ENCODE measurements at places on chromosomes 4 and X. TPM values are rescaled to one million over a fixed set of nuclear protein-coding genes. Genes with fewer than 3 reads are reported as not detected.

SPP1 gene
- 0.67 TPM for total RNA-seq

DNA sequence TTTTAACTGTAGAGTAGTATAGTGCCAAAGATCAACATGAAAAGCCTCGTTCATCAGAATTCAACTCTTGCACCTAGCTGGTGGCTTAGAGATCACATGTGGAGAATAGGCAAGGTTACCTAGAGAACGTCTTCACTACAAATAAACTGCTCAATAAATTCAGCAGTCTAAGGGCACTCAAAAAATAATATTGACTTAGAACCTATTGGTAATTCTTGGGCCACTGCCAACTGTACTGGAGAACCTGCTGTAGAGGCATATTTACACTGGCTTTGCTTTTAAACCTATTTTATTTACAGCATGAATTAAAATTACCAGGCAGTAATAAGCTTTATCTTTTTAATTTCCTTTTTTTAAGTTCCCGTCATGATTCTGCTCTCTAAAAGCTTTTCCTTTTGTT lies 343.7 kb downstream of the PDHA2 start:
- H3K4me1 ChIP-seq = no peaks in the 10 kb centered on the region
- no peak overlapping the region for H3K4me3 ChIP-seq
- H3K27me3 ChIP-seq = no peaks in the 10 kb centered on the region
- H3K27ac ChIP-seq = no peak overlapping the region
- no peak for DNase-seq
- no peaks in the 10 kb centered on the region for H3K36me3 ChIP-seq

MAGEB10 gene
- total RNA-seq = not detected

GRCh38 chr4:661231-661630 lies 12.8 kb downstream of the ATP5ME start:
- peaks cover 9% of the 10 kb centered on the region for H3K36me3 ChIP-seq
- no peak for DNase-seq
- H3K27me3 ChIP-seq = no peaks in the 10 kb centered on the region
- peaks cover 7% of the 10 kb centered on the region for H3K4me1 ChIP-seq
